ENCODE measurements at places on chromosomes 11 and 22.

- DNase-seq, result no peak
Measured at GRCh38 chr11:14029971-14030920, 67.7 kb downstream of the SPON1 start.

GRCh38 chr22:33288078-33288477 is 229.9 kb upstream of the SYN3 start:
- DNase-seq, result no peak

DNA sequence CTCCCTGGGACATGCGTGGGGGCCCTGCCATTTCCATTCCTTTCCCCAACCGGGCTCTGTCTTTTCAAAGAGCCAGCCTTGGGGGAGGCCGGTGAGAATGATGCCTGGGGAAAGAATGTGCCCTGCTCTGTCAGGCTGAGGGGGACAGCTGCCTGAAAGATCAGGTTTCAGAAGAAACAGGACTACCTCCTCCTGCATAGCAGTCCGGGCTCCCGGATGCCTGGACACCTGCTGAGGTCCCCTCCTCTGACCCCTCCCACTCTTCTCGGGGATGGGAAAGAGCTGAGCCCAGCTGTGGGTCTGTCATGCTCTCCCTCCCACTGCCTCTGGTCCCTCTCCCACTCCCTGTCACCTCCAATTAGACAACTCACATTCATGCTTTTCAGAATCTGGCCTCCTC is 41.8 kb upstream of the CDON start:
- DNase-seq, result no peak

- DNase-seq, result no peak
Measured at GRCh38 chr22:38131399-38131798, 20.9 kb upstream of the BAIAP2L2 start.

DNA sequence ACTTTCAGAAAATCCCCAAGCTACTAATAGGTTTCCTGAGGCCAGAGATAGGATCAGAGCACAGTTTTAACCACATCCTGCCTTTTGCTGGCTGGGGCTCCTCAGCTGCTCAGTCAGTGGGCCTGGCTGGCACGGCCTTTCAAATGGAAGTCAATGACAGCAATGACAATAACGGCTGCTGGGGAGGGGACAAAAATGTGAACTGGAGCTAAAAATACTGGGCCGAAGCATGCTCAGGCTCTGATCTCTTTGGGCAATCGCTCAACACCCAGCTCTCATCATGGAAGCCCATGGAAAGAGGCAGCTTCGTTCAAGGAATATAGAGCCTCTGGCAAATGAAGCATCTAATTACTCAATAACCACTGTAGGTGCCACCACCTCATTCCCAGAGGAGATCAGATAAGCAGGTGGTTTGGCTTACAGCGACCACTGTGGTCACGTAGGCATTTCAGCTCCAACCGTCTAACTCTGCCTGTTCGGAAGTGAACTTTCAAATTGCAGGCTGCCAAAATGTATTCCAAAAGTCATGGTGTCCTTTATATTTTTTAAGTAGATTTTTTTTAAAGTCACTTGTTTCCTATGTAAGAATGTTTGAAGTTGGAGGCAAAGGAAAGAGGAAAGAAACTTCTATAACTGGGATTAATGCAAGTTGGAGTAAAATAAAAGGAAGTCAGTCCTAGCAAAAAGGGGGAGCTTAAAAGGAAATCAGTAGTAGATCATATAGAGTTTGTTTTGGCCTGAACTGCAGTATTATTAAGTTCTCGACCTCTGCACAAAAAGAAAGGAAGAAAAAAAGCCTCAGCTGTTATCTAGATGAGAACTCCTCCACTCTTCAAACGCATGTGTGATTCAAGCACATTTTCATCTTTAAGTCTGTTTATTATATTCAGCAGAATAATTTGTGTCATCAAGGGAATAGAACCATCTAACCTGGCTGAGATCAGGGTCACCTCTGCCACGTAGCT is 14.1 kb downstream of the WT1 start:
- DNase-seq, result no peak

- peak; percentile 61 for DNase-seq
Measured at GRCh38 chr22:20509344-20510047, 2.1 kb downstream of the MED15 start.

GRCh38 chr22:46737976-46738646 is at the start of gene CERK:
Gene CERK, minus strand, starts transcription at chr22:46738252. Its CDS starts 104 bp downstream, at chr22:46738148.
- DNase-seq, result peak; percentile 81

DNA sequence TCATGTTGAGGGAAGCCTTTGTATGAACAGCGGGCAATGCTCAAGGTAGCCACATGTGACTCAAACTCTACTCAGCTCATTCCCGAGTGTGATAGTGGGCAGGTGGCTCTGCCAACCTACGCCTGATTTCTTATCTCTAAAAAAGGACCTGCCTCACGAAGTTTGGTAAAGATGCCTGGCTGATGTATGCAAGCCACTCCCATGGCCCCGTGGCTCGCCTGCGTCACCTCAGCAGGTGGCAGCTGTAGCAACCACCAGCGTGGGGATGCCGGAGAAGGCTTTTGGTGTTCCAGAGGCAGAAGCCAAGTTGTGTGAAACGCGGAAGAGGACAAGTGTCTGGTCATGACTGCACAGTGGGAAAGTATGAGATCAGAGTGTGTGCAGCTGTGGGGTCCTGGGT is 5.4 kb downstream of the FADS2 start:
- no peak for DNase-seq

DNA sequence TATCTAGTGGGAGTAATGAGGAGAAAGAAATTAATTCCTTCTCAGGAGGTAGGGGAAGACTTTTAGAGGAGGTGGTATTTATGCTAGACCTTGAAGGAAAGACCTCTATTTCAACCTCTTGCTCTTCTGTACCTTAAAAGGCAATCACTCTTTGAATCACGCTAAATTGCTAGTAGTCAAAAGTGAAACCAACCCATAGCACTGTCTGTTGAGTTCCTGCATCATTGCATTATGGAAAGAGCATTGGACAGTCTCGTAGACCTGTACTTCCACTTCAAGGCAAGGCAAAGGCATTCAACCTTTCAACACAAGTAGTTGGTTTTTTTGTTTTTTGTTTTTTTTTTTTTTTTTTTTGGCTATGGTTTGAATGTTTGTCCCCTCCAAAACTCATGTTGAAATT is 770.4 kb downstream of the ETS1 start:
- no peak for DNase-seq

GRCh38 chr11:43944761-43945311 is 2.4 kb downstream of the C11orf96 start:
- peak; percentile 45 for DNase-seq

GRCh38 chr22:33240888-33241475 is 182.8 kb upstream of the SYN3 start:
- DNase-seq, result no peak

- DNase-seq, result no peak
Measured at GRCh38 chr22:44248926-44249325, 63.8 kb downstream of the SHISAL1 start.

GRCh38 chr11:131855320-131855719 is 484.9 kb downstream of the NTM start:
- no peak for DNase-seq

DNA sequence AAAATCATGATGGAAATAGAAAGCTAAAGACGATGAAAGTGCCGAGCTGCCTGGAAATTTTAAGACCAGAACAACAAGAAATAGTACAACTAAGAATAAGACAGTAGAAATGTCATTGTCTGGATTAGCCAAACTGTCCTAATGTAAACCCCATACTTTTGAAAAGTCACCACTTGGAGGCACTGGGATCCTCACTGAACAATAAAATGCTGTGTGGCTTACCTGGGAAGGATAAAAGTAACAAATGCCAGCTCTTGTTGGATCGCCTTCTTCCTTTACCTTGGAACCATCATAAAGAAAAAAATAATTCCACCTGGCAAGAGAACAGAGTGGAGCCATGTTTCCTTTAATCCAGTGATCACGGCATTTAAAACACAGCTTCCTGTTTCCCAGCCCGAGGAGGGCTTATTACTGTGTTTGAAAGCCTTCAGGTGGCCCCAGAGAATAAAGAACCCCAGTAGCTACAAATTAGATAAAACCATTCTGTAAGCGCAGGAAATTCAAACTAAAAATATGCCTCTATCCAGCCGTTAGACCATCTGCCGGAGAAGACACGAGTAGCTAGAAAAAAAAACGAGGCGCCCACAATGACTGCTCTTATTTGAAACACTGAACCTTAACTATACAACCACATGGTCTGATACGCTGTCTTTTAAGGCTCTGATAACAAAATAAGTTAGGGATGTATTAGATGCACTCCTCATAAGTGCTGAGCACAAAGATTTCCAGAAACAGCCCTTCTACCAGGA is 4.4 kb downstream of the HPS4 start:
- DNase-seq, result no peak

GRCh38 chr11:76380159-76380976 is 564 bp downstream of the THAP12 start:
- peak; percentile 57 for DNase-seq

DNA sequence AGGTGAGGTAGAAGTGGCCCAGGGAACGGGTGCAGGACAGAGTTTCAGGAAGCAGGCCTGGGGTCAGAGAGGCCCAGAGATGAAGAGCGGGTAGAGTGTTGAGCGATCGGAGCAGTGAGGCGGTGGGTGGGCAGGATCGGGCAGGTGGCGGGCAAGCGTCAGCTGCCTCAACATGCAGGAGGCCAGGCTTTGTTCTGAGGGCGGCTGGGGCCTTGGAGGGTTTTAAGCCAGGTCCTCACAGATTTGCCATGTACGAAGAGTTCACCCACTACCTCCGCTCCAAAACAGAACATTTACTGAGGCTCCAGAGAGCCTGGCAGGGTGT is 29.4 kb downstream of the FLRT1 start:
- DNase-seq, result no peak

GRCh38 chr11:70751142-70751734 is 352.9 kb downstream of the CTTN start:
- no peak for DNase-seq

DNA sequence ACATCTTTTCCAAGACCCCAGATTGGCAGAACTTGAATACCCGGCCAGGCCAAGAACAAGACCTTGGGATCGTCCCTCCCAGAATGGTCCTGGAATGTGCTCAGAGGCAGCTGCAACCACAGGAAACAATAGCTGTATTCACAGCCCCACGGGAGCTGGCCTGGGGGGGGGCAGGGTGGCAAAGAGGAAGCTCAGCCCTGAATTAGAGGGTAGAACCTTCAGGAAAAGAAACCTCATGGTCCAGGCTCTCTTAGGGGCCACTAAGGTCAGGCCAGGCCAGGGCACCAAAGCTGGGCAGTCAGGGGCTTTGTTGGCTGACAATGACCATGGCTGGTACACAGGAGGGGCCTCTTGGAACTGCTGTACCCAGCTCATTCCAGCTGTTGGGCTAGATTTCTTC is 17.3 kb downstream of the RPL27A start:
- peak; percentile 57 for DNase-seq

GRCh38 chr11:130383344-130384211 is 44.8 kb downstream of the ADAMTS8 start:
- no peak for DNase-seq

DNA sequence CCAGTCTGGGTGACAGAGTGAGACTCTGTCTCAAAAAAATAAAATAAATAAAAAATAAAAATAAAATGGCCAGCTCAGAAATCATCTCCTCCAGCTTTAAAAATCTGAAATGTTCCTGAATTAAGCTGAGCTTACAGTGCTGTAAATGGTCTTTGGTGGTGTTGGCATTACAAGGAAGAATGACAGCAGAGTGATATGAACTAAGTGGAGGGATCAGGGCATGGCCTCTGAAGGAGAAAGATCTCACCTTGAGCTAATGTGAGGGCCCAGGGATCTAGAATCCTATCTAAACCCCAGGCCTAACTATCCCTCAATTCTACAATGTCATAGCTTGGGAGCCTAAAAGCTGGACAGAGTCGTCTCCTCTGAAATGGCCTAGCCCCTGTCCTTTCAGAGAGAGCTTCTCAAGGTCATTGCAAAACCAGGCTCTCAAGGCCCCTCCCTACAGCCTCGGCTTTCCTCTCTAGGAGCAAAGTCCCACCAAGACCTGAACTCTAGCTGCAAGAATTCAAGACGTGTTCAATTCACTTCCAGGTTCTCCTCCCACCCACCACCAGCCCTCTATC is 345.4 kb downstream of the BUD13 start:
- DNase-seq, result no peak

GRCh38 chr11:103325686-103326069 is 216.5 kb downstream of the DYNC2H1 start:
- no peak for DNase-seq

DNA sequence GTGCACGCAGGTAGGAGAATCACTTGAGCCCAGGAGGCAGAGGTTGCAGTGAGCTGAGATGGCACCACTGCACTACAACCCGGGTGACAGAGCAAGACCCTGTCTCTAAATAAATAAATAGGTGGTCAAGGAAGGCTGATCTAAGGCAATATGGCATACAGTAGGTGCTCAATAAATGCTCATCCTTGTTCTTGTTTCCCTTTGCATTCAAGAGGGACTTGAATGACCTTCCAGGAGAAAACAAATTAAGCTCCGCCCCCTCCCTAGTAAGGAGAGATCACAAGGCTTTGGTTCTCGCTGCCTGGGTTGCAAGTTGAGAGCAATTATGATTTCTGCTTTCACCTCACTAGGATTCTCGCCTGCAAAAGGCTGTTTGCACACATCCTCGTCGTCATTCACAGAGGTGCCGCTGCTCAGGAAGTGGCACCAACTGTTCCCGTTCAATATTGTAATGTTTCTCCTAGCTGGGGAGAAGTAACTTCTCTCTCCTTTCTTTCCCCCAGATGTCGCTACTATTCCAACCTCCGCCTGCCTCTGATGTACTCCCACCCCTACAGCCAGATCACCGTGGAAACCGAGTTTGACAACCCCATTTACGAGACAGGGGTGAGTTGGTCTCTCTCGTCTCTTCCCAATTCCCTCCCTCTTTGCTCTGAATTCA is 51.8 kb upstream of the ASPHD2 start:
- no peak for DNase-seq

- no peak for DNase-seq
Measured at GRCh38 chr11:70584498-70585235, 186.3 kb downstream of the CTTN start.

- DNase-seq, result no peak
Measured at GRCh38 chr11:105142167-105142566, 2.6 kb upstream of the CARD18 start.

DNA sequence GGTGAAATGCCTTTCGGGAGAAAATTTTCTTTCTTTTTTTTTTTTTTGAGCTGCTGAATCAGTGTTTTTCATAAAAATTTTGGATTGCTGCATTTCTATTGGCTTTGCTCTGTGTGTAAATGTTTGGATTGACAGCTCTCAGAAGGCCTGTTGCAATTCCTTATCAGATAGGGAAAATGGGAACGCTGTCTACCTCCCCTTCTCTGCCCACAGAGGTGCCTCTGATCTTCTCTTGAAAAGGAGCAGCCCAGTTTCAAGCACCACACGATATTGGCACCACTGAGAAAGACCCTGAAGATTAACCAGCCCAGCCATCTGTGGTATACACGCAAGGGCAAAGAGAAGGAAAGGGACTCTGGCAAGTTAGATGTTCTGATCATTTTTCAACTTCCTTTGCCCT is 1272.2 kb downstream of the LRRC4C start:
- no peak for DNase-seq

DNA sequence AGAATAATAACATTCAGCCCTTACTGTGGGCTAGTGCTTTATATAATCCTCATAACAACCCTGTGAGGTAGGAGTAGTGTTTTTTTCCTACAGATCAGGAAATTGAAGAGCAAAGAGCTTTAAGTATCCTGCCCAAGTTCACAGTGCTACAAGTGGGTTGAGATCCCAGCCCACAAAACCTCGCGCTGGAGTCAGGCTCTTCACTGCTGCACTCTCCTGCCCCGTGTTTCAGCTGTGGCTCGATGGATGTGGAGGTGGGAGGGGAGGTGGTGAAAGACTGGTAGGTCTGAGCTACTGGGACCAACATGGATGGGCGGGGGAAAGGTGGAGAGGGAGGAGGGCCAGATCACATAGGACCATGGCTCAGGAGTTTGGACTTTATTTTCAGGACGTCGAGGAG is 6.1 kb downstream of the ZNF408 start:
- DNase-seq, result no peak
